Activated naive CD4-positive, alpha-beta T cell treated with anti-CD3 and anti-CD28 coated beads for 36 hours (primary cell): ENCODE measurements at places on chromosomes 2 and 18. TPM values are rescaled to one million over a fixed set of nuclear protein-coding genes. Genes with fewer than 3 reads are reported as not detected.

NAT8 gene
- not detected for total RNA-seq

DNA sequence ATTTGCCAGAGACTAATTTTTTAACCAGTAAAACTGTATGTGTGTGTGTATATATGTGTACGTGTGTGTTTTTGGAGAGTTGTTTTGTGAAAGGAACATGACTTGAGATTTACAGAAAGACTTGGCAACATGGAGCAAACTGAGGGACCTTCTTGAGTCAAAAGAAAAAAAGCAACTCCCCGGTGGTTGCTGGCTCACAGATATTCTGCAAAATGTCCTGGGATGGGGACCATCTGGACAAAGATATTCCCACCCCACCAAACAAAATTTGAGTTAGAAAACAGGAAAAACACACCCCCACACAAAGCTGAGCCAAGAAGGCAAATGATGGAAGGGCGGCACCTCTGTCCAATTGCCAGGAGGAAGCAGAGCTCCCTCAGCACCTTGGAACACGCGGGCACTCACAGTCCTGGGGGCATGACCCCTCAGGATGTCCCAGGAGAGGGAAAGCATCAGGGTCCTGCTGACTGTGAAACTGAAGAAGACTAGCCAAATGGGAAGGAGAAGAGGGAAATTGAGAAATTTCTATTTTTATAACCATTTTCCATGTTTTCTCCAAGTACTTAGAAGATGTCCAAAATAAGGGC, 290.2 kb upstream of the ACVR2A start:
- no peak for DNase-seq
- H3K4me3 ChIP-seq: no peak overlapping the region
- H3K27me3 ChIP-seq: no peaks in the 10 kb centered on the region
- H3K27ac ChIP-seq: no peak overlapping the region

TUBB8B gene
- not detected for total RNA-seq

NTSR2 gene
- total RNA-seq: not detected

EPB41L3 gene
- 7.2 TPM for total RNA-seq

GRCh38 chr2:51025906-51026555, 5.9 kb downstream of the NRXN1 start:
- no peaks in the 10 kb centered on the region for H3K4me1 ChIP-seq
- peaks cover 3% of the 10 kb centered on the region for H3K27me3 ChIP-seq
- no peaks in the 10 kb centered on the region for H3K36me3 ChIP-seq
- no peak for DNase-seq
- H3K4me3 ChIP-seq: no peak overlapping the region

- DNase-seq: no peak
- H3K4me3 ChIP-seq: no peak overlapping the region
- no peaks in the 10 kb centered on the region for H3K27me3 ChIP-seq
- no peaks in the 10 kb centered on the region for H3K4me1 ChIP-seq
Measured at GRCh38 chr2:56266761-56267414, 83.1 kb downstream of the CCDC85A start.

- no peak for DNase-seq
- H3K36me3 ChIP-seq: no peaks in the 10 kb centered on the region
- H3K27me3 ChIP-seq: peaks cover 8% of the 10 kb centered on the region
- no peak overlapping the region for H3K27ac ChIP-seq
- no peak overlapping the region for H3K4me3 ChIP-seq
Measured at GRCh38 chr2:11022591-11023273, 111.0 kb downstream of the KCNF1 start.

DNA sequence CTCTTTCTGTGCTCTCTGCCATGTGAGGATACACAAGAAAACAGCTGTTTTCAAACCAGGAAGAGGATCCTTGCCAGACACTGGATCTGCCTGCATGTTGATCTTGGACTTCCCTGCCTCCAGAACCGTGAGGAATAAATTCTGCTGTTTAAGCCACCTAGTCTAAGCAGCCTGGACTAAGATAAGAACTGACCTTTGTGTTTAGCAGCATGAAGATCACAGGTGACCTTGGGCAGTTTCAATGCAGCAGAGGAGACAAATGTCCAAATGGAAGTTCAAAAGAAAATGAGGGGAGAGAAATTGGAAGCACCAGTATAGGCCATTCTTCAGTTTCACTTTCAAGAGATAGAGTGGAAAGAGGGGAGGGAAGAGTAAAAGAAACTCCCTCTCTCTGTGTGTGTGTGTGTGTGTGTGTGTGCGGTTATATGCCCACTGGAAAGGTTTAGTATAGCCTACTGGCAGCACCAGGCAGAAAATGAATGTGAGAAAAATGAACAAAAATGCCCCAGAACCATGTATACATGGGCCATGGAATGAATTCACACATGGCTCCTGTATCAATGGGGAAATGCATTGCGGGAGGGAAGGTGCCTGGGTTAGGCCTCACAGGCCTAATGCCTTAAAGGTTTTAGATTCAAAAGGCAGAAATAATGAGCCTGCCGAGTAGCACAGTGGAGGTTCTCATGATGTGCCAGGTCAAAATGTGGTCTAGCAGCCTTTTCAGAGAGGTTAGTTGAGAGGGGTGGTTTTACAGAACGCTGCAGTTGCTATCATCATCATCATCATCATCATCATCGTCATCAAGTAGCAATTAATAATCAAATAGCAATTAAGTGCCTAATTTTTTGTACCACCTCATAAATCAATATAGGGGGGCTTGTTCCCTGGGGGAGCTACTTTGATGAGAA, 1.1 kb upstream of the CERS6 start:
- no peak overlapping the region for H3K4me3 ChIP-seq
- H3K36me3 ChIP-seq: no peaks in the 10 kb centered on the region
- no peak for DNase-seq
- peaks cover 34% of the 10 kb centered on the region for H3K4me1 ChIP-seq
- H3K27me3 ChIP-seq: no peaks in the 10 kb centered on the region

GRCh38 chr2:12436935-12437561, 279.7 kb upstream of the TRIB2 start:
- H3K36me3 ChIP-seq: no peaks in the 10 kb centered on the region
- DNase-seq: no peak
- H3K4me1 ChIP-seq: peaks cover 42% of the 10 kb centered on the region
- no peaks in the 10 kb centered on the region for H3K27me3 ChIP-seq
- no peak overlapping the region for H3K27ac ChIP-seq
- no peak overlapping the region for H3K4me3 ChIP-seq

GRCh38 chr2:1081451-1082225, 131.0 kb downstream of the SNTG2 start:
- no peak overlapping the region for H3K4me3 ChIP-seq
- no peaks in the 10 kb centered on the region for H3K36me3 ChIP-seq
- no peaks in the 10 kb centered on the region for H3K4me1 ChIP-seq

CGREF1 gene
- 5.8 TPM for total RNA-seq

CYP1B1 gene
- 2.4 TPM for total RNA-seq

GRCh38 chr2:60888853-60889252, 7.5 kb downstream of the REL start:
- H3K27ac ChIP-seq: peak overlapping the region; percentile 76
- DNase-seq: no peak
- H3K4me3 ChIP-seq: peak overlapping the region; percentile 3
- H3K4me1 ChIP-seq: peaks cover 67% of the 10 kb centered on the region
- H3K27me3 ChIP-seq: no peaks in the 10 kb centered on the region

DNA sequence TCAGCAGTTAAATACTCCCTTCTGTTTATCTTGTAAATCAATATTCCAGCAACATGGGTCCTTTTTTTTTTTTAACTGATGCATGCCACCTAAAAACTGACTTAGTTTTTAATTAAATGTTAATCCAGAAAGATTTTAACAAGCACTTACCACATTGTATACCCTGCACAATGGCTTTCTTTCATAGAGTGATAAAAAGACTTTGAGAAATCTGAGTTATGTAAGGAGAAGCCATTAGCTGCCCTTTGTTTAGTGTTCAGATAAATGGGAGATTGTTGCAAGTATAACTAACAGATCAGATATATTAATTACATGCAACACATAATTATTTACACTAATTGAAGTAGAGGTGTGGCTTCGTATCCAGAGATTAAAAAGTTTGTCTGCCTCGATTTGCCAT, 22.7 kb upstream of the NFATC1 start:
- no peaks in the 10 kb centered on the region for H3K27me3 ChIP-seq
- no peak overlapping the region for H3K4me3 ChIP-seq
- H3K36me3 ChIP-seq: no peaks in the 10 kb centered on the region
- no peak overlapping the region for H3K27ac ChIP-seq
- no peak for DNase-seq
- H3K4me1 ChIP-seq: peaks cover 21% of the 10 kb centered on the region

- peaks cover 7% of the 10 kb centered on the region for H3K27me3 ChIP-seq
- DNase-seq: no peak
Measured at GRCh38 chr2:119134775-119135174, 23.8 kb downstream of the C1QL2 start.

DNA sequence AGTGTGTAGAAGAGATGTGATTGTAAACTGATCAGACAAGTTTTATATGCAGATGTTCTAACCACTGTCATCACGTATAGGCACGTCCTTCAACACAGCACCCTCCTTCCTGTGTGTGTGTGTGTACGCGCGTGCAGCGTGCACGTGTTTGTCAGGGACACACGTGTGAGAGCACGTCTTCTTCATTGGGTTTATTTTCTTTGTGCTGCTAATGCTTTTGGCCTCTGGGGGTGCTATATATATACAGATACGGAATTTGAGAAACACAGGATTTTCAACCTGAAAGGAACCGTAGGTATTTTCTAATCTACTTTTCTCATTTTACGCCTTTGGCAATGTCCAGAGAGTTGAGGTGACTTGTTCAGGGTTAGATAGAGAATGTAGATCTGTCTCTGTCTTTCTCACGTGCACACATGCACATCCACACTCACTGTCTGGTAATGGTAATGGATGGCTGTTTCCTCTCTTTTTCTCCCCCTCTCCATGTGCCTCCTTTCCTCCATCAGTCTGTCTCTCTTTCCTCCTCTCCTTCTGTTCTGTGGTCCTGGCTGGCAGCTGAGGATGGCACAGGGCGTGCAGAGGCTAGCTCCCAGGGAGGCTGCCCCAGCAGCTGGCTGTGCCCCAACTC, 13.4 kb upstream of the CELF4 start:
- no peak overlapping the region for H3K27ac ChIP-seq
- peaks cover 16% of the 10 kb centered on the region for H3K27me3 ChIP-seq
- peak; percentile 15 for DNase-seq
- H3K4me1 ChIP-seq: no peaks in the 10 kb centered on the region
- no peaks in the 10 kb centered on the region for H3K36me3 ChIP-seq

DNA sequence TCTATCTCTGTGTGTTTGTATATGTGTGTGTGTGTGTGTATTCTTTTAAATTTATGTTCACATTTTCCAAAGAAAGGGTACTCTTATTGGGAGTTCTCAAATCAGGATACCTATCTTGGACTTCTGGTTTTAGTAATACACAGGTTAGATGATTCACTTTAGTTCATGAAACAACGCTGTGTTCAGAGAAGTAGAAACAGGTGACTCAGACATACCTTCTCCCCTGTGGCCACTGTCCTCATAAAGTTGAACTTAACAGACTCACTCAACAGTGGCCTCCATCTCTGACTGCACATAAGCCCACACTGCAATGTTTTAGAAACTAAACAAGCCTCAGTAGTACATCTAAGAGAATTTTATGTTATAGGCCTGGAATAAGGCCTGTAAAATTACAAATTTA, 566.6 kb upstream of the VRK2 start:
- no peaks in the 10 kb centered on the region for H3K27me3 ChIP-seq
- no peak for DNase-seq
- H3K36me3 ChIP-seq: no peaks in the 10 kb centered on the region

GRCh38 chr2:215423234-215423633, 12.6 kb downstream of the FN1 start:
- no peak for DNase-seq
- no peak overlapping the region for H3K27ac ChIP-seq
- no peaks in the 10 kb centered on the region for H3K4me1 ChIP-seq
- H3K27me3 ChIP-seq: peaks cover 36% of the 10 kb centered on the region
- H3K36me3 ChIP-seq: no peaks in the 10 kb centered on the region
- H3K4me3 ChIP-seq: no peak overlapping the region

- peaks cover 7% of the 10 kb centered on the region for H3K27me3 ChIP-seq
- no peaks in the 10 kb centered on the region for H3K36me3 ChIP-seq
- no peak overlapping the region for H3K4me3 ChIP-seq
- H3K27ac ChIP-seq: no peak overlapping the region
- DNase-seq: no peak
- no peaks in the 10 kb centered on the region for H3K4me1 ChIP-seq
Measured at GRCh38 chr18:11807233-11807632, 44.0 kb upstream of the CHMP1B start.

PDE11A gene
- not detected for total RNA-seq

DNA sequence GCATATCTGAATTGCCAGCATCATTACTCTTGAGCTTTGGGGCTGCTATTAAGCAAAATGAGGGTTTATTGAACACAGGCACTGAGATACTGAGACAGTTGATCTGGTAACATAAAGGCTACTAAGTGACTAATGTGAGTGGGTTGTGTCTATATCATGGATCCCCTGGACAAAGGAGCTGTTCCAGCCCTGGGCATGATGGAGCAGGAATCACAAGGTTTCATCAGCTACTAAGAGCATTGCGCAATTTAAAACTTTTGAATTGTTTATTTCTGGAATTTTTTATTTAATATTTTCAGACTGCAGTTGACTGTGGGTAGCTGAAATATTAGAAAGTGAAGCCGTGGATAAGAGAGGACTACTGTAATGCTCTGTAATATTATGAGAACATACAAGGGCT, 73.5 kb downstream of the MGAT5 start:
- H3K27ac ChIP-seq: no peak overlapping the region
- no peak for DNase-seq
- no peaks in the 10 kb centered on the region for H3K27me3 ChIP-seq

LYG1 gene
- 0.32 TPM for total RNA-seq

DNA sequence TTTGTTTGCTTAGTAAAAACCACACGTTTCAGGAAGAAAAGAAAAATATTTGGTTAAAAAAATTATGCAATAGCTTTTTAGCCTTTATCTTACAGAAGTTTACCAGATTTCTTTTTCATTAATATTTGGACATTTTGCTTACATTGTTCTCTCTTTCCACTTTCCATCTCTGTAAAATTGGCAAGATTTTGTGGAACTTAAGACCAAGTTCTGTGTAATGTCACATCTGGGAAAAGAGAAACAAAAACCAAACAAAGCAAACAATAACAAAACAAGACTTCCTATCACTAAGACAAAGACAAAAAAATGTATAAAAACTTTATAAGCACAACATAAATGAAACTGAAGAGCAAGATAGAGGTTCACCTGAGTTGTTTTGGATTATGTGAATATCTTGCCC, 1392.1 kb upstream of the CELF4 start:
- DNase-seq: no peak
- H3K4me1 ChIP-seq: peaks cover 12% of the 10 kb centered on the region
- H3K36me3 ChIP-seq: no peaks in the 10 kb centered on the region
- no peak overlapping the region for H3K4me3 ChIP-seq
